ENCODE measurements at places on chromosomes 3 and 15.

GRCh38 chr3:10357592-10358308 is 36.8 kb upstream of the SEC13 start:
- DNase-seq, result no peak

DNA sequence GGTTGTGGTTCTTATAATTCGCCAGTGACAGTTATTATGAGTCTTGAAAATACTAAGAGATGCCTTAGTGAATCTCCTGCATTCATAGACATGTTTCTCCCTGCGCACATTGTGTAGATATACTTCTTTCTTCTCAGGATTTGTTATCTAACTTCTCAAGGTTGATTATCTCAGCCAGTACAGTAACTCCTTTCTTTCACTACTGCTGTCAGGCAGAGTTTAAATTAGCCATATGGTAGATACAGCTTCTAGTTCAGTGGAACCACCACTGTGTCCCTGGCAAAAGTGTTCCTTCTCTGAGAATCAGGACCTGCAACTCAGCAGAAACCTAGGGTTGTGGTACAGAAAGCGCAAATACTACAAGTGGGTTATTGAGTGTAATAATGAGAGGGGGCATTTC is 175.0 kb upstream of the SGO1 start:
- no peak for DNase-seq

DNA sequence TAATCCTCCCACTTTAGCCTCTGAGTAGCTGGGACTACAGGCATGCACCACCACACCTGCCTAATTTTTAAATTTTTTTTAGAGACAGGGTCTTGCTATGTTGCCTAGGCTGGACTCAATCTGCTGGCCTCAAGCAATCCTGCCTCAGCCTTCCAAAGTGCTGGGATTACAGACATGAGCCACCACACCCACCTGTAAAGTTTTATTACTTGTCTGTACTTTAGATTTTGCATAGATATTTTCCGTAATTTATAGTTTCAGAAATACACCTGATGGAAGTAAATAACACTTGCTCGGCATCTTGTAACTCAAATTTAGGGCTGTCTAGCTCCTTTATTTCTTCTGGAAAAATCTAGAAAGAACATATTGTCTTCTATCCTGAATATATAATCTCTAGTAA is 5.8 kb downstream of the DZIP3 start:
- DNase-seq, result no peak

GRCh38 chr15:61025781-61026180 is 203.3 kb downstream of the RORA start:
- no peak for DNase-seq

DNA sequence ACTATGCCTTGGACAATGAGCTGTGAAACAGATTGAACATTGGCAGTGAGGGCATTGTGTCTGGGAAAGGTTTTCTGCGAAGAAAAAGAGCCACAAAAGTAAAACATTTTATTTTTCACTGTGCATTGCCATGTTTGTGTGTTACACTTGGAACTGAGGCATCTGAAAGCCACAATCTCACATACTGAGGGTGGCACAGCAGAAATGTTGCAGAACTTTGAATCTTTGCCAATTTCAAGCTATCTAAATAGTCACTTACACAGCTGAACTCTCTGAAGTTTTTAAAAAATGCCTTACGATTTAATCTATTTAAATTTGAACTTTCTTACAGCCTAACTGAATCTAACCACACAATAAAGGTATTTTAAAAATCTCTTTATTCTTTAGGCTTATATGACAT is 154.1 kb upstream of the GRM7 start:
- no peak for DNase-seq

GRCh38 chr3:128823631-128824030 is 55.8 kb upstream of the ACAD9 start:
- DNase-seq, result no peak

DNA sequence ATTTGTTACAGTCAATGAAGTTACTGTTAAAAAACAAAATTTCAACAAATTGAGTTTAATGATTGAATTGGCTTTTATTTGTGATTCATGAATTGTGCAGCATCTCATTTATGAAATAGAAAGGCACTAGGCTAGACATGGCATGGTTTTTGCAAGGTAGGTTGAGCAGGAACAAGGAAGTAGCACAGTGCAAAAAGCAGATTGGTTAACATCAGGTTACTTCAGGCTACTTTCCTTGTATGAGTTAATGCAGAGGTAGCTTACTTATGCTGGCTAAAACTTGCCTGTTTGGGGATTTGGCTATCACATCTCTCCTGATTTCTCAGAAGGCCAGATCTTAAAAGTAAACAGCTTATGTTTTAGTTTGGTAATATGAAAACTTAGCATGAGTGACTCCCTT is 23.0 kb upstream of the SV2B start:
- DNase-seq, result no peak

DNA sequence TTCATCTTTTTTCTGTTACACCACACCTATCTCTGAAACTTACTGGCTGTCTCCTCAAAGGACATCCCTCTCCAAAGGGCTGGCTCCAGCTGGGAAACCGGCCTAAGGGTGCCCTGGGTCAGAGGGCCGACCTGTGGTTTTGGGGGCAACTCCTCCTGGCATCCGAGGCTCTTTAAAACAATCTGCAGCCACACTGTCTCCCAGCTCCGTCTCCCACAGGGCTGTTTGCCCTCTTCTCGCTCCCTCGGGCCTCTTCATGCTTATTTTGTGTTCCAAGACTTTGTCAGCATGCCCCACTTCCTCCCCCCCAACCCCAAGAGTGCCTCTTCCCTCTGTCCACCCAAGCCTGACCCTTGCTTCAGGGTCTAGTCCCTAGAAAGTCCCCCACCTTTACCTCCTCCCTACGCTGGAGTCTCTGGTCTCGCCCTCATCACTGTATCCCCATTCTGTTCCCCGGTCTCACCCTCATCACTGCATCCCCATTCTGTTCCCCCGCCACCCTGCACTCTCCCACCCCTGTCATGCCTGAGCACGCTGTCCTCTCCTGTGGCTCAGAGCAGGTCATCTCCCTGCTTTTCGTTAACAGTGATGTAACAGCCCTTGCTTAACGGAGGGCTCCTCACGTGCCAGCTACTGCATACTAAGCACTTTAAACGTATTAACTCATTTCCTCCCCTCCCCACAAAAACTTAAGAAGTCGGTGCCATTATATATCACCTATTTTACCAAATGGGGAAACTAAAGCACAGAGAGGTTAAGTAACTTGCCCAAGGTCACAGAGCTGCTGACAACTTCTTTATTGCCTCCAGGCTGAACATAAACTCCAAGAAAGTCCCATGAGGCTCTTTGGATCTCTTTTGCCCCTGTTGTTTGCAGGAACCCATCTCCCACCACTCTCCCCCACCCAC is 1.1 kb upstream of the CSK start:
- DNase-seq, result no peak

GRCh38 chr3:58490860-58491501 is 915 bp upstream of the KCTD6 start:
- DNase-seq, result peak; percentile 10

DNA sequence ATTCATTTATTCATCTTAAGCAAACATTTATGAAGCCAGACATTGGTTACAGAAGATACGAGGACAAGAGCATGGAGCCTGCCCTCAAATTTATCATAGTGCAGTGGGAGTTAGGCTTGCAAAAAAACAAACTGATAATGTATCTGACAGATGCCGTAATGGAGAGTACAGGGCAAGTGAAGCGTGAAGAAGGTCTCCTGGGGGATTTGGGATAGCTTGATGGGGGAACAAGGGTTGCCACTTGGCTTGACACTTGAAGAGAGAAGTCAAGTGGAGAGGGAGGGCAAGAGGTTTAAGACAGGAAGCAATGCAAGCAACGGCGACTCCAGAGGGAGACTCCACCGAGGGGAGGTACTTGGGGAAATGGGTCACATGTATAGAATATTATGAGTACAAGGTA is 129.3 kb downstream of the SSR3 start:
- no peak for DNase-seq

DNA sequence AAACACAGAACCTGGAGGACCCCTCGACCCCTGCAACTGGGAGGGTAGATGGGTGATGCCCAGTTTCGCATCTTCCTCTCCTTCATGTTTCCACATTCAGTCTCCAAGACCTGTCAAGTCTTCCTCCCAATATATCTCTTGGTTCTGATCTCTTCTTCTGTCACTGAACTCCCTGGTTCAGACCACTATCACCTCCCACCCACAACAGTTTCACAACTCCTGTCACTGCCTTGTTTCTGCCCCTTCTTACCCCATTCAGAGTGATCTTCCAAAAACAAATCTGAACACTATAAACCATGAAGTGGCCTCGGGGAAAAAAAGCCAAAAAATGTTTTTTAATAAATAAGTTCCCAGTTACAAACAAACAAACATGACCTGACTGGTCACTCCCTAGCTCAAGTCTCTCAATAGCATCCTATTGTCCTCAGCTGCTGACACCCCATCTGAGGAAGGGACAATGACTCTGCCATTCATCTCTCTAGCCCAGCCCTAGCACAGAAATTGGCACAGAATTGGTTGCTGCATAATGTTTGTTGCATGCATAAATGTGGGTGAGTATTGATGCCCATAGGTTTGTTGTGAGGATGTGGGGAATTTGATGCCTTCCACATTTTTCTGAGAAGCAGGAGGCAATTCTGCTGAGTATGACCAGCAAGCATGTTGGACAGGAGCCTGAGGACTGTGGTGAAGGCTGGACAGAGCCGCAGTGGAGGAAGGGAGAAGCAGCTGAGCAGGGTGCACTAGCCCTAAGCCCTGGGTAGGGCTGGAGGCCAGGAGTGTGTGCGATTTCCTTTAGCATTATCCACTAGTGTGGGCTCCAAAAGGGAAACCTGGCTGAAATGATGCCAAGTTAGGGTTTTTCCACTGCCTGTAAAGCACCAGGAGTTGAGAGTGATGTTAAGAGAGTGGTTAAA is 12.2 kb upstream of the XYLB start:
- DNase-seq, result no peak

DNA sequence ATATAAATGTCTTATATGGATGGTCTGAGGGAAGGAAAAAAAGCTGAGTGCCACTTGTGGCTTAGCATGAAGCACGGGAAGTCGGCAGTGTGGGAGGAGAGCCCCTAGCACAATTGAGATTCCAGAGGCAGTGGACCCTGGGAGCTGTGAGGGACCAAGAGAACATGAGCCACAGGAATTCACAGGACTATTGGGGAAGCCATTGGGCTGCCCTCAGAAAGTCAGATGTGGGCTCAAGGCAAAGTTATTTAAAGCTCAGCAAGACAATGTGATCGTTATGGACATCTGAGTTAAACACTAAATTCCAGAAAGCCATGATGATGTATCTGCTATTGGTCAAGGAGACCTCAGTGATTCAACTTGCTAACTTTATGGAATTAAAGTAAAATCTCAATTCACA is 380.8 kb upstream of the IL12A start:
- no peak for DNase-seq

GRCh38 chr3:143535994-143536784 is 312.1 kb downstream of the SLC9A9 start:
- DNase-seq, result no peak

- no peak for DNase-seq
These were observed 14.0 kb downstream of the VGLL4 start for GRCh38 chr3:11629716-11630115.

- DNase-seq, result no peak
These were observed 5.3 kb downstream of the PTPN9 start for GRCh38 chr15:75573648-75574384.

- no peak for DNase-seq
These were observed 65.7 kb downstream of the SHQ1 start for GRCh38 chr3:72782521-72782920.

DNA sequence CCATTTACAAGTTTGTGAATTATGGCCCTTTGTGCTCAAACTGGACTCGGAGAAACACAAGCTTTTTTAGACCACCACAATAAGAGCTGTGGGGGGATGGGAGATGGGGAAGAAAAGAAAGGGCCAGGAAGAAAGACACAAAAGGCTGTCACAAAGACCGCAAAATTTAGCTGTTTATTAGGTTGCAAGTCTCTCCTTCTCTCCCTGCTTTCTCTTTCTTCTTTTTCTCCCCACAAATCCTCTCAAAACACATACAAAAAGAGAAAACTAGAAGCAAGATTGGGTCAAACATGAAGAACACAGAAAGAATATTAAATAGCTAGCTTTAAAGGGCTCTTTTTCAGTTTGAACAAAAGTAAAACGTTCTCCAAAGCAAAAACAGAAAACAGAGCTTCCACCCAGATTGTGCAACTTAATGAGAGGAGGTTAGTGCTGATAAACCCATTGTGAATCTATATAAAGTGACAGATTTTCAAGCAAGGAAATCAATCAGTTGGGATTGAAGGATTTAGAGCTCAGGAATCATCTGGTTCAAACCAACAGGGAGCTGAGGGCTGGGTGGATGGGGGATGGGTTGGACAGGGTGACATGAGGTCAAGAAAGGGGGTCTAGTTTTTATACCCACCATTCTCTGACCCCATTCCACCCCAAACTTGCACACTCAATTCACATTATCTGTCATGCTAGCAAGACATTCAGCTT is 87.3 kb downstream of the DHX30 start:
- DNase-seq, result no peak

DNA sequence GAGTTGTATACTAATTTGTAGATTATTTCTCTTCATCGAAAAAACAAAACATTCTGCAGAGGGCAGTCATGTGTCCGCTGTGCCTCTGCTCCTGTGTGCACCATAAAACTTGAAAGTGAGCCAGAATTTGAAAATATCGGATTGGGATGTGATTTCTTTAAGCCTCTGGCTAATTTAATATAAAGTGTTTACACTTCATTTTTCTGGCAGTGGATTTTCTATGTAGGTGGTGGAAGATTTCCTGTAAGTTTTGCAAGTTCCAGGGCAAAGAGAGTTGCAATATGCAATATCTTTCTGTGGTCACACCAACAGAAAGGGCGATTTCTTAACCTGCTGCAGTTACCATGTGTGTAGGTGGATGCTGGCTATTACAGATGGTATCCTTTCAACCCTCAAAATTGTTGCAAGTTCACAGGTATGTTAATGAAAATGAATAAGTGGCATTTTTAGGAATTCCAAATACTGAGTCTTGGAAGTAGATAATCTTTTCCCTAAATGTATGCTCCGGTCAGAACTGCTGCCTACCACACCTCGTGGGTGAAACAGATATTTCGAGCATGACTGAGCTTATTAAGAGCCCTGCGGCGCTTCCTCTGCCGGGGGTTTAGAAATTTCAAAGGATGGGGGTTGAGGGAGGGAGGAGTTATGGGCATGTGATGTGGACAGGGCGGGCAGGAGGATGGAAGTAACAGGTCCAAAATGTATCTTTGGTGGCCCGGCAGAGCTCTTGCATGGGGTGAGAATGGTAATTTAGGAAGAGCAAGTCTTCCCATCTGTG is 134.0 kb downstream of the PGPEP1L start:
- no peak for DNase-seq

DNA sequence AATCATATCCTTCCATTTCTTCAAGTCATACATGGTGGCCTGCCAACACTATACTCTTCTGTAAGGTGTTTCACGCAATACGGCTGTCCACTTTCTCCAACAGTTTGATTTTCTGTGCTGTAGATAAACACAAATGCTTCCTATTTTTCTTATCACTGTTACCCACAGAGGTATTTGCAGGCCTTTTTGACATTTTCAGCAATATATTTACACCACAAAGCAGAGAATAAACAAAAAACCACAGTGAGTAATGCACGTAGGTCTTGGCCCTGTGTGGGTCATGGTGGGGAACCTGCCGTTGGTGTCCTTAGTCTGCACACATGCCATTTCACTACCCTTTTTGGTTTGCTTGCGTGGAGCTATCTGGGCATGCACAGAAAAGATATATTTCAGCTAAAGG is 59.5 kb downstream of the LRRC28 start:
- DNase-seq, result no peak
